CD4-positive, alpha-beta T cell treated with Interleukin-10 for 1 hour (primary cell): ENCODE measurements at places on chromosomes 3 and 15.

DNA sequence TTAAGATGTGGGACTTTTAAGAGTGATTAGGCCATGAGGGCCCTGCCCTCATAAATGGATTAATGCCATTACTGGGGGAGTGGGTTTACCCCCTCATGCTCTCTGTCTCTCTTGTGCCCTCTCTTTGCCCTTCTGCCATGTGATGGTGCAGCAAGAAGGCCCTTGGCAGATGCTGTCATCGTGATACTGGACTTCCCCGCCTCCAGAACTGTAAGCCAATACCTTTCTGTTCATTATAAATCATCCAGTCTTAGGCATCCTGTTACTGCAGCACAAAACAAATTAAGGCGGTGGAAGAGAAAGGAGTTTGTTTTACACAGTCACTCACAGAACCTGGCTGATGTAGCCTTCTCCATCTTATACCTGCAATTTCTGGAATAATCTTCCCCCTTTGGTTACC, 360.3 kb upstream of the TBL1XR1 start:
- DNase-seq: no peak

- no peak for DNase-seq
Observed at GRCh38 chr3:177131927-177132636, 65.2 kb downstream of the TBL1XR1 start.

- no peak for DNase-seq
Observed at GRCh38 chr3:129994883-129995559, 20.5 kb downstream of the TRH start.

GRCh38 chr3:126101521-126101982, 17.6 kb upstream of the SLC41A3 start:
- DNase-seq: no peak
